ENCODE measurements at places on chromosomes 12 and 14.

- DNase-seq, result peak; percentile 66
Observed at GRCh38 chr14:101088714-101089113, 185.2 kb upstream of the RTL1 start.

DNA sequence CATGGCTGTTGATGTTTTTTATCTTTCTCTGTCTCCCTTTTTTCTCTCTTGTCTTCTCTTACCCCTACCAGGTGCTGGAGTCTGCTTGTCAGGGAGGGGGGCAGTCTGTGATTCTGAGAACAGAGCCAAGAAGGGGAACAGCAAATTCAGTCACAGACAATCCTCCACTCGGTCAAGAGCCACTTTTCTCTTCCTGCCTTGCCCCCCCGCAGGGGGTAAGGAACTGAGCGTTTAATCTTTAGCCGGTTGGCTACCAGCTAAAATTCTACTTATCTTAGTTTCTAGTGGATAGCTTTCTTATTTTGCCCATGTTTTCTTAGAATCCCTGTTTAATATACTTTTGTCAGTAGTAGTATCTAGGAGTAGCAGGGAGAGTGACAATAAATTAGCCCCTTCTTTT lies 1.9 kb downstream of the RIMKLB start:
- DNase-seq, result no peak

- peak; percentile 21 for DNase-seq
Observed at GRCh38 chr12:120711411-120711810, 1.2 kb downstream of the UNC119B start.

GRCh38 chr14:74459289-74459946 lies 33.4 kb upstream of the SYNDIG1L start:
- DNase-seq, result peak; percentile 54

- no peak for DNase-seq
Observed at GRCh38 chr12:69094606-69095216, 144.7 kb upstream of the CPSF6 start.

DNA sequence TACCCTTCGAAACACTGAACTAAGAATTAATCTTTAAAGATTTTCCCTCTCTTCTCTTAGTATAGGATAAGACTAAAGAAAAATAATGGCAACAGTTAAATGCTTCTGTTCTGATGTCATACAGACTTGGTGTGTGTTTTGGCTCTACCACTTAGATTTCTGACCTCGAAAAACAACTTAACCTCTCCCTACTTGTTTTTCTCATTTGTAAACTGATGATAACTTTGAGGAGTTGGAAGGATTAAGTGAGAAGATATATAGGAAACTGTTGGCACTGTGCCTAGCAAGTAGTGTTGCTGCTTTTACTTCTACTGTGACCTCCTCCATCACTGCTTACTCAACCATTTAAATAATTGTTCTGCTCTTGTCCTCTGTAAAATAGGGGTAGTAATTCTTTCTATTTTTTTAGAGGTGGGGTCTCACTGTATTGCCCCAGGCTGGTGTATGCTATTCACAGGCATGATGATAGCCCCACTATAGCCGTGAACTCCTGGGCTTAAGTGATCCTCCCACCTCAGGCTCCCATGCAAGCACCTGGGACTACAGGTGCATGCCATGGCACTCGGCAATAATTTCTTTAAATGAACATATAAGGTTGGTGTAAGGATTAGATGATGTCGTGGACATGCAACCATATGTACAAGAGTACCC lies 22.4 kb downstream of the PALS1 start:
- no peak for DNase-seq

DNA sequence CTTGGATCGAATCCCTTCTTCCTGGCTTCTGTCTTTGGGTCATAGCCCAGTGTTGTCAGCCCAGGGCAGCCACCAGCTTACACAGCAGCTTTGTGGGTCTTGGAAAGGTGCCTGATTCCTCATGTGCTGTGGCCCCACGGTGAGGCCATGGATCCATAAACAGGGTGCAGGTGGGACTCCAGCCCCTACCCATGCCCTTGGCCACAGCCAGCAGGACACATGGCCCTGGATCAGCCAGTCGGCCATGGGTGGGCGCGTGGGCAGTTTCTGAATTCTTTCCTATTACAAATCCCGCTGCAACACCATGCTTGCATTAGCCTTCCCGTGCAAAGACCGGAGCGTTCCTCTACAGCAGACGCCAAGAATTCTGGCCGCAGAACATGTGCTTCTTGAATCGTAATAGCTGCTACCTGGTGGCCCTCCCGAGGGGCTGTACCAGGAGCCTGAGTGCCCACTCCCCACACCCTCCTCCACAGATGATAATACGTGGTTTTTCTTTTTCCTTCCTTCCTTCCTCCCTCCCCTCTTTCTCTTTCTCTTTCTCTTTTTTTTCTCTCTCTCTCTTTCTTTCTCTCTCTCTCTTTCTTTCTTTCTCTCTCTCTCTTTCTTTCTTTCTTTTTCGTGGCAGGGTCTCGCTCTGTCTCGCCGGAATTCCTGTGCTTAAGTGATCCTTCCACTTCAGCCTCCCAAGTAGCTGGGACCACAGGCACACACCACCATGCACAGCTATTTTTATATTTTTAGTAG lies 2.9 kb upstream of the MMP17 start:
- no peak for DNase-seq

DNA sequence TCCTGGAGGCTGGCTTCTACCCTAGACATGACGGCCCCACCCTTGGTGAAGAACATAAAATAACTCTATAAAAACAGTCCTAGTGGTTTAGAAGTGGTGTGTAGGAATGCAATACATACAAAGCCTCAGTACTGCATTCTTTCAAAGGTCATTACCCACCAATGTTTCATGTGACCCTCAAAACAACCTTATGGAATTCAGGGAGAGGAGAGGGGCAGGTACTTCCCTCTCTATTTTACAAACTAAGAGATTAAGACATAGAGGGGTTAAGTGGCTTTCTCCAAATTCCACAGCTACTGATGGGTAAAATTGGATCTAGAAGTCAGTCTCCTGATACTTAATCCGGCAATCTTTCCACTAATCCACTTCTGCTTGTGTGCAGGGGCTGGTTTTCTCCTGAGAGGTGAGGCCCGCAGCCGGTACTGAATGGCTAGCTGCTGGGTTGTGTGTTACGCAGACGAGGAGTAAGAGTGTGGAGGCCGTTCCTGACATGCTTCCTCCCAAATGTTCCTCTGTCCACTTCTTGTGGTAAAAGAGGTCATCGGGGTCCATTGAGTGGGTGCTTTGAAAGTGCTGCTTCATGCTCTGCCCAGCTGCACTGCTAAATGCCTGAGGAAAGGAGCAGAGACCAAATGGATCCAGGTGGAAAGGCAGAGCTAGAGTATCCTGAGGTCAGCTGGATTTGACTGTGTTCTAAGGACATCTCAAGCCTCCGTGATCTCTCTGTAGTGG lies 16.2 kb downstream of the SLC7A8 start:
- DNase-seq, result no peak

DNA sequence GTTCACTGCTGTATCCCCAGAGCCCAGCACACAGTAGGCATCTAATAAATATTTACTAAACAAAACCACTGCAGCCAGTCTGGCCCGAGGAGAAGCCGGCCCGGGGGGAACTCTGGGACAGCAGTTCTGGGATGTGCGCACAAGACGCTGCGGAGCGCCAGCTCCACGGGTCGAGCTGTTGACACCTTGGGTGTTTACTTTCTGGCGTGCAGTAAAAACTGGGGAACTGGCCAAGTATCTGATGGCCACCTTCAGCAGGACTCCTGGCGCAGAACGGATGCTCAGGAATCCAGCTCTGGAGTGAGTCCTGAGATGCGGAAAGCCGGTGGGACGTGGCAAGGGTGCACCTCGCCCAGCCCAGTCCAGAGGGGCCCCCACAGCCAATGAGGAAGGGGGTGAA lies 65.6 kb downstream of the NCOR2 start:
- no peak for DNase-seq

GRCh38 chr12:129202109-129202814 lies 349.0 kb downstream of the GLT1D1 start:
- DNase-seq, result no peak

DNA sequence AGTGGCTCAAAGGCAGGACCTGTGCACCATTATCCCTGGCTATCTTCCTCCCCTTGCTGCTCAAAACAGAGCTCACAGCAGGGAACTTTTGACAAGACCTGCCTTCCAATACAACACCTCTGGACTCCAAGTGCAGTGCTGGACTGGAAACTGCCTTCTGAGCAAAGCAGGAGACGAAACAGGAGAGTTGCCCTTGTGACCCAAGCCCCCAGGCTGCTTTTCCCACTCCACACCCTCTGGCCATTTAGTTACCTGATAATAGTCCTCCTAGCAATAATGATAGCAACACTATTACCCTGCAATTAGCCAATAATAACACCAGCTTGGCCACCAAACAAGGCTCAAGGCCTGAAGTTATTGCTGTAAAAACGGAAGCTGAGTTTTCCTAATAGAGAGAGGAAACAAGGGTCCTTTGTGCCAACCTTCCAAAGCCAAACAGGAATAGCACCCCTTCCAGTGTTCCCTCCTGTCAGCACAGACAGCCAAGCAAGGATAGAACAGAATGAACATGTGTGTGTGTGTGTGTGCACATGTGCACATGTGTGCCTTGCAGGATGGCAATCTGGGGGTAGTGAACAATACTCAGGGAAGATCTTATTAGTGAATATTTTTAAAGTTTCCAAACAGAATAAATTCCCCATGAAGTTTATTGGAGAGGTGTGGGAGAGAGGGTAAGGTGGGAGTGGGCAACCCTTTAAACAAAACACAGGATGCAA lies 9.2 kb upstream of the KRT73 start:
- DNase-seq, result no peak

DNA sequence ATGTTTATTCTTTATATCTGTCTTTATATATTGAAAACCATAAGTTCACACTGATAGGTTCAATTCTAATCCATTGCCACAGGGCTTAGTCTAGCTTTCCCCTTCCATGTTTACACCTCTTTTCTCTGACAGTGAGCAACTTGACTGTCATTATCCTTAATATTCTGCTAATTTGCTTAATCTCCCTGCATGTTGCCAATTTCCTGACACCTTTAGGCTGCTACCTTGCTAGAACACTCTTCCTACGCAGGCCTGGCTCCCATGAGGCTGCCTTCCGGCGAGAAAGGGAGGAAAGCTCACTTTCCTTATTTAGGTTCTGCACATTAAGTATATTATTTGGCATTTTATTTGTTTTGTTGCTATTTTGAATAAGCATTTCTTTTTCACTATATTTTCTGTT lies 12.8 kb upstream of the FRS2 start:
- DNase-seq, result no peak

DNA sequence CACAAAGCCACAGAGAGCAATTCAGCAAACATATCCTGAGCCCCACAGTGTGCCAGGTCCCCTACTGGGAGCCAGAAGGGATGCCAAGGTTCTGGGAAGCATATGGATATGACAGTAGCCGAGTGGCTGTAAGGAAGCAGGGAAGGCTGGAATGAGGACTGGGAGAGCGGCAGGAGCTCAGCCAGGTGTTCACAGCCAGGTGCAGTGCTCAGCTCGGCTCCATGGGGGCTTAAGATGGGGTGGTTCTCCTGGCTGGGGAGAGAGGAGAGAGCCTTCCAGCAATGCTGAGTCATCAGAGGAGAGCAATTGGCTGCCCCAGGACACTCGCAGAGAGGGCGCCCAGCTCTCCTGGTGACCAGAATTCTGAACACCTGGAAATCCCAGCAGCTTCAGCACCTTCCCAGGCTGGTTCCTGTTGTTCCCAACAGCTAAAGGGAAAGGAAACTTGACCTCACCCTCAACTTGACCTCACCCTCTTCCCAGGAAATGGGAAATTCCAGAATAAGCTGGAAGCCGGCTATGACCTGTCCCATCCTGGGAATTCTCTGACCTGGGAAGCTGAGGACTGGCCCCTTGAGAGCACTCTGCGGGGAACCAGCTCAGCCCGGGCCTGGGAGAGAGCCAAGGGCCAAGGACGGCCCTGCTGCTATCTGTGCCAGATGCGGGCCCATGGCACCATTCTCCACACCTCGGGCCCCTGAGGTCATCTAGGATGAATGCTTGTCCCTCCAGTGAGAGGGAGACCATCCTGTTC lies 34.6 kb downstream of the SLC6A12 start:
- no peak for DNase-seq

DNA sequence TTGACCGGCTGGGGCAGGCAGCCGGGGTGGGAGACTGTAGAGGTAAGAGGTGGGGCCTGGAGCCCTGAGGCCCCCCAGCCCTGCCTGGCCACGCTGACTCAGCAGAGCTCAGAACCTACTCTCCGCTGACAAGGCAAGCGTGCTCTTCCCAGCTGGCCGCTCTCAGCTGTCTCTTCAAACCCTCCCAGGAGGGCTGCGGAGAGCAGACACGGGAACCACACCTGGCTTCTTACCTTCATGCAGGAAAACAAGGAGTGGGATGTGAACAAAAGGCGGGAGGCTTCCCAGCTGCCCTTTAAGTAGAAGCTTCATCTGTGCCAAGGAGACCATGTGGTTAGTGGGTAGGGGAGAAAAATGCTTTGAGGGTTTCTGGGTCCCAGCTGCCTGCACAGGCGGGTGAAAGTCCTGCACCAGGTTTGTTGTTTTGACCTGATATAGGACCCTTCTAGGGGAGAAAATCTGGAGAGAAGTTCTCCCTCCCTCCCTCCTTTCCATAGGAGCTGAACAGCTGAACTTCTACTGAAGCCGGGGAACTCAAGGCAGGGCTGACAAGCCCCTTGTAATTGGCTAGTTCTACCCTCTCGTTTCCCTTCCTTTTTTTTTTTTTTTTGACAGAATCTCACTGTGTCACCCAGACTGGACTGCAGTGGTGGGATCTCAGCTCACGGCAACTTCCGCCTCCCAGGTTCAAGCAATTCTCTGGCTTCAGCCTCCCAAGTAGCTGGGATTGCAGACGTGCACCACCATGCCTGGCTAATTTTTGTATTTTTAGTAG lies 12.8 kb upstream of the TESC start:
- no peak for DNase-seq

- DNase-seq, result no peak
Observed at GRCh38 chr12:3605692-3606091, 114.7 kb downstream of the PRMT8 start.

- DNase-seq, result no peak
Observed at GRCh38 chr12:112967306-112967705, 11.0 kb upstream of the OAS2 start.

DNA sequence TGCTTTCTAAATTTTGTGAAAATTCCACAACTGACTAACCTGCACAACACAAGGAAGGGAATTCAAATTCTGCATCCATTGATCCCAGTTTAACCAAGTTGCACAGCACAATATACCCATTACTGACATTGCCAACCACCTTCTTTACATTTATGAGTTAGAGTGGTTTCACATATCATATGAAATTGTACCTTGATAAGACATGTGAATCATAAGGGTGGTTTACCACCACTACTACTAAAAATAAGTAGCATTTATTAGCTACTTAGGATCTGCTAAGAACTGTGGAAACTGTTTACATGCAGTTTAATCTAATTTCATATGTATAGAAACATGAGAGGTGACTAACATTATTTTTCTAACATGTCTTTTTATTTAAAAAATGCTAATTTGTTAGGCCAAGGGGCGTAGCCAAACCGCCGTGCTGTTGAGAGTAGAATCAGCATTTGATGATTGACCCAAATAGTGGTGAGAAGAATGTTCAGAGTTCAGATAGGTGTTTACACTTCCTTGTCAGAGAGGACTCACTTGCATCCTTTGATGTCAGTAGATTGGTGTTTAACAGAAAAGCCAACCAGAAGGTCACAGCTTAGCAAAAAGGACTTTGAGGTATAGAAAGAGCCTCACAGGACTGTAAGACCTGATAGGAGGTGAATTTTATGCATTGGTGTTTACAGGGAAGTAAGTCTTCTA lies 56.2 kb downstream of the LRFN5 start:
- DNase-seq, result no peak

- DNase-seq, result no peak
Observed at GRCh38 chr12:99284161-99284560, 363.4 kb upstream of the GARIN6 start.

Data from SK-N-SH (cell line).